ENCODE measurements at places on chromosomes 7 and 10.

DNA sequence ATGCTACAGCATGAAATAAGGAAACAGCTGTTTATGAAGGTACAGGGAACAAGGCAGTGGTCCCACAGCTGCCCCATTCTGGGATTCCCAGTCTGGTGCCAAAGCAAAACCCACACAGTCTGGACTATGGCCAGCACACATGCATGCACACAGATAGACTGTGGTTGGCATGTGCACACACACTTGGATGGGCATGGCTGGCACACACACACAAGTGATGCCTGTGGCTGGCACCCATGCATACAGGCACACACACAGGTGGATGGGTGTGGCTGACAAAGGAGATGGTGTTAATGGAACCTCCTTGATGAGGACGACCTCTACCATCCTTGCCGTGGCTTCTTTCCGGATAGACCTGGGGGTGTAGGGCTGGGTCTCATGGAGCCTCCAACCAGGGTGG is 114.0 kb upstream of the LYZL2 start:
- no peak for DNase-seq

- DNase-seq = no peak
Observed at GRCh38 chr7:29647020-29647654, 83.5 kb downstream of the PRR15 start.

DNA sequence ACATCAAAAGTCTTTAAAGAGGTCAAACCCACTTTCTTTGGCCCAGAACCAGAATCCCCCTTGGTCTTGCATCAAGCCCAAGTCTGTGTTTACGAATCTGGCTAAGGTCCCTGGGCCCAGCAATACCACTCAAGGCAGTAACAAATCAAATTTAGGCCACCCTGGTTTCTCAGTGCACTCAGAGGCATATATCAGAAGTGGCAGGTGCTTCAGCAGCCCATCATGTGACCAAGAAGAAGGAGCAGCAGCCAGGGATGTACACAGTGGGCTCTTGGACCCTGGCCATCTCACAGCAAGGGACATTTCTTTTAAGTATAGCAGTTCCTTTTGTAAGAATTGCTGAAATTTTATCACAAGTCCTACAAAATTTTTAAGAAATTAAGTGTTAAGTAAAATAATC is 7.3 kb upstream of the SLC25A13 start:
- no peak for DNase-seq

DNA sequence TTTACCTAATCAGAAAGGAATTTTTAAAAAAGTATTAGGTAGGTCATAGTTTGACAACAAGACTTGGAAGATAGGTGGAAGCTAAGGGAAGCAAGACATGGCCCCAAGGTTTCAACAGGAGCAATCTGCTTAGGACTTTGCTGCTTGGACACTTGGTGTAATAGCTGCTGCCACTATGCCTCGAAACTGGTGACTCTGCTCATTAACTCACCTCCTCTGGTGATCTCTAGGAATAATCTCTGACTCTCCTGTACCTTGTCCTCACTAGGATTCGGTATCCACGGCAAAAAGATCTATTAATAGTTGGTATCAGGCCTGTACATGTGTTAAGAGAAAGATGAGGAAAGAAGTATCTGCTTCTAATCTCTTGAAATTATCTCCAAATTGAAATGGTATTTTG is 53.1 kb downstream of the PTEN start:
- DNase-seq = no peak

DNA sequence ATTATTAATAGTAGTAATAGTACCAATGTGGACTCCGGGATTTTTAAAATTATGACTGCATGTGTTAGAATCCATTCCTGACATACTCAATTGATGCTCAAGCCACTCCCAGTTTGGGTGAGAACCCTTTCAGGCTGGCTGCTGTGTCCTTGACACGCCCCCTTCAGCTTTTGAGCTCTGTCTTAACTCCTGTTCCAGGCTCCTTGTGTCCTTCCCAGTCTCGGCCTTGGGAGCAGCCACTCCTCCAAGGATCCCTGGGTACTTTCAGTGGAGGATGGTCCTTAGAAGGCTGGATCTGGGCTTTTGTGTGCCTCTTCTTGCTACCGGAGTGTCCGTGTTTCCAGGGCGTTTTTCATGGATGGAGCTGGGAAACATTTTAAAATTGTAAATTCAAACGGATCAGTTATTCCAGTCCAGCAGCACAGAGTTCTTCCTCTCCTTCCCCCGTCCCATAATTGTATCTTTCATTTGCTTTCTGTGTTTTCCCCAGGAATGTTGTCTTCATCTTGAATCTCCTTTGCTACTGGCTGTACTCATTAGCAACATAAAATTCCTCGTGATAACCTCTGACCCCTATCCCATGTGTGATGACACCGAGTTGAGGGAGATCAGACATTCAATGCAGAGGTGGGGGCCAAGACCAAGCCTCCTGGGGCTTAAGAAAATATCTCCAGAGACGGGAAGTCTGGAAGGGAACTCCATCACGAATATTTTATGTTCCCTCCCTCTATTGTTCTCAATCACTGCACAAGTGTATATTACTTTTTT is 40.0 kb upstream of the PFKFB3 start:
- no peak for DNase-seq

- no peak for DNase-seq
Observed at GRCh38 chr10:50629495-50630122, 5.9 kb upstream of the SGMS1 start.

- DNase-seq = no peak
Observed at GRCh38 chr7:25478925-25479324, 250.6 kb upstream of the NPVF start.

DNA sequence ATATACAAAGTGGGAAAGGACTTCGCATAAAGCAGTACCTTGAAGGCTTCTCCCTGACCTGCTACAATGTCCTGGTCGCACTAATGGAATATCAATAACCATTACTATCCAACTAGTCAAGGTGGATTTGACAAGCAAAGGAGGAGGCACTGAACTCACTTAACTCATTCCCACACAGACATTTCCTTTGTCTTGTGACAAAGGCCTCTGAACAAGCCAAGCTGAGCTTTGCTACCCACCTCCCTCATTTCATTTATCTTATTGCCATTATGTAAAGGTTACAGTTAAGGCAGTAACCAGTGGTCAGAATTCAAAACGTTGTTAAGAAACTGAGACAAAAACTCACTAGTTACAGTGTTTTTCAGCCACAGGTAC is 7.3 kb downstream of the ELMO1 start:
- no peak for DNase-seq

DNA sequence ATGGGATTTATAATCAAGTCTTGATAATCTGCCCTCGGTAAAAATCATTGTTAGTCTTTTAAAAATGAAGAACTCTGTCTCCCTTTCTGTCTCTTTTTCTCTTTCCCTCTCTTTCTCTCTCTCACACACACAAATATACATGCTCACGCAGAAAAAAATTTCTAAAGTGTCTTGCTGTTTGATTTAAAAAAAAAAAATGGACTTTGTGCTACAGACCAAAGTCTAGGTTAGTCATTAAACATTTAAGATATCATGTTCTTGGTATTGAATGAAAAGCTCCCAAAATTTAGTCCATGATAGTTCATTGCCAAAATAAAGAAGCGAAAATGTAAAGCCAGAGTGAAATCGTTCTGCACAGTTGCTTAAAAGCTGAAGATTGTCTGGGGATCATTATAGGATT is 665.8 kb downstream of the SORCS1 start:
- no peak for DNase-seq

DNA sequence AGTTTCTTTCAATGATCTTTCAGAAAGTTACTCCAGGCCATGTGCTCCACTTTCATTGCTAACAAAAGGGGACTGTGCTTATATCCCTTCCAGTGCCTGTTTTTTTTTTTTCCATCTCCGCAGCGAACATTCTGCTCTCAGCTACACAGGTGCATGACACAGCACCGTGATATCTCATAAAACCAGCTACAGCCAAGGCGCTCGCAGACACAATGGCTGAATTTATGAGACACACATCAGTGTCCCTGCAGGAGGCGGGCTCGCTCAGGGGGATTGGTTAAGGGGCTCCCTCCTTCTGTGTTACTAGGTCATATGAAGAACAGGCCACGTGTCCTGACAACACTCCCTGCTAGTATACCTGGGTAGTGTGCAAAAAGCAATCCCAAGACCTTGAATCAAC is 245.5 kb downstream of the SKAP2 start:
- DNase-seq = no peak

- no peak for DNase-seq
Observed at GRCh38 chr7:21850531-21851285, 95.0 kb downstream of the CDCA7L start.

GRCh38 chr7:157318015-157318706 is 18.6 kb upstream of the DNAJB6 start:
- DNase-seq = no peak
